ENCODE measurements at places on chromosomes 7 and 10.

DNA sequence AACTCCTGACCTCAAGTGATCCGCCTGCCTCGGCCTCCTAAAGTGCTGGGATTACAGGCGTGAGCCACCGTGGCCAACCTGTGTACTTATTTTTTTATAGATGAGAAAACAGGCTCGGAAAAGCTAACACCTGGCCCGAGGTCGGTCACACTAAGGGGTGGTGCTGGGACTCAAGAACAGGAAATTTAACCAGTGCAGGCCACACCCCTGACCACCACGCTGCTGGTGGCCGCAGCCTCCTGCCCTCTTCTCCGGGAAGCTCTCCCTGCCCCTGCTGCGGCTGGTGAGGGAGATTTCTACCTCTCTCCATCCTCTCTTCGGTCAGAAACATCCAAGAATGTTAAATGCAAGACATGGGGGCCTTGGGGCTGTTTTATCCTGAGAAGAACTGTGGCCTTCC, 63.2 kb downstream of the TNRC18 start:
- no peak for DNase-seq

- no peak for DNase-seq
Observed at GRCh38 chr7:19811386-19811785, 38.0 kb upstream of the TMEM196 start.

GRCh38 chr7:149319376-149319775, 57.4 kb downstream of the ZNF783 start:
- no peak for DNase-seq

DNA sequence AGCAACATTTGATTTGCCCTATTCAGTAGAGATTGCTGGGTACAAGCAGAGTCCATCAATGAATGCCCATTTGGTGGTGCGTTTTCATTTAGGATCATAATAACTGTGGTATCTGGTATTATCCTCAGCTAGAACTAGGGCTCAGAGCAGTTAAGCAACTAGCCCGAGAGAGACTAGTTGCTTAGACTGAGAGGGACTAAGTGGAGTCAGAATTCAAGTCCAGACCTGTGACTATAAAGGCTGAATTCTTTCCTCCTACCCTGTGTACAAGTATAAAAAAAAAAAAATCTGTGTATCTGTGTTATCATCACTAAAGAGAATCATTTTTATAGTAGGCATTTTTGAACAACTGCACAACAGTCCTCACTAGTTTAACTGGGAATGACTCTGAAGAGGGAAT, 45.3 kb upstream of the DKK1 start:
- no peak for DNase-seq

DNA sequence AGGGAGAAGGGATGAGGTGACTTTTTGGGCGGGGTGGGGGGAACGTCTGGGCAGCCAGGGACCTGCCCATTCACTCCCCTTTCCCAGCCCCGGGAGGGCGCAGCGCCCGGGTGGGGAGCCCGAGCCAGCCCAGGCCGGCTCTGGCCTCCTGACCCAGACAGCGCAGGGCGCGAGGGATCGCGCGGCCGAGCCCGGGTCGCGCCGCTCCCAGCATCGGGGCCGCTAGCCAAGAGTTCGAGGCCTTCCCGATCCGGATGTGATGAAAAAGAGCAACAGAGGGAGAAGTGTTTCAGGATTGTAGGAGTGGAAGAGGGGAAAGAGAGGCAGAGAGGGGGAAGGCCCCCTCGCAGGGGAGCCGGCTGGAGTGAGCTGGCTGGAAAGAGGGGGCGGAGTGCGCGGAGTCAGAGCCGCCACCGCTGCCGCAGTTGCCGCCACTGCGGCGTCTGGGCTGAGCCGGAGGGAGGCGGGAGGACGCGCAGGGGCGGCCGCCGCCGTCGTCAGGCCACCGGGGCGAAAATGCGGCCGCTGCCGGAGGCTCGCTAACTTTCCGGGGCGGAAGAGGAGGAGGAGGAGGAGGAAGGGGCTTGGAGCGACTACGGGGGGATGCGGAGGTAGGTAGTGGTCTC, at the start of gene MDFIC:
Gene MDFIC (plus strand): TSS at position 69 of the 626 bp plus-strand sequence. CDS start 940 bp downstream, outside the sequence.
- peak; percentile 84 for DNase-seq

DNA sequence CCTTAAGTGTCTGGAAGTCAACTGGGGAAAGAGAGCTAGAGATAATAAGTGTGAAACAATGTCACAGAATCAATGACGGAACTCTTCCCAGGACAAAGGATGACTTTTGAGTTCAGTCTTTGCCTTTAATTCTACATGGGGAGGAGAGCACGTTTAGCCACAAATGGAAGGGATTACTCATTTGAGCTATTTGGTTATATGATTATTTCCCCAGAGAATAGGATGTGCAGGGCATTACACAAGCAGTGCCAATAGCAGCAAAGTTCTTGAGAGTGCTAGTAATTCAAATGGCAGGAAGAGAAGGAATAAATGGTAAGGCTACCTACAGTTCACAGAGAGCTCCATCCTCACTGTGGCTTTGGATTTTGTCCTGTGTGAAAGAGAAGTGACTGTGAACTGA, 6.0 kb downstream of the EGFR start:
- peak; percentile 62 for DNase-seq

- DNase-seq, result peak; percentile 83
Observed at GRCh38 chr10:19638182-19638895, 177.9 kb upstream of the PLXDC2 start.

GRCh38 chr10:17153321-17153720, 23.7 kb upstream of the CUBN start:
- no peak for DNase-seq

DNA sequence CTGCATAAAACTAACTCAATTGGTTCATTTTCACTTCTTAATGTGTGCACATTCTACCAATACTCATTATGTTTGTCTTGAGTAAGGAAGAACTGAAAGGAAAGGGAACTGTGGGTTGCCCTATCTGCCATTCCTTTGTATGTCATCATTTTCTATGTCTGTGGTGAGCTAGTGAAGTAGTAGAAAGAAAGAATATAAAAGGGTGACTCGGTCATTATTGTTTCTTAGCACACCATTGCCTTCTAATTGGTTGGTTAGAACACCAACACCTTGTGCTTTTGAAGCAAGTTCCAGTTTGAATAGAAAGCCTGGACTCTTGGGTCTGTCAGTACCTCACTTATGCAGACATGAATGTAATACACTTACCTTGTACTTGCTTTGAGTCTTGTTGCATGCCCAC, 64.3 kb upstream of the MDFIC start:
- DNase-seq, result no peak

DNA sequence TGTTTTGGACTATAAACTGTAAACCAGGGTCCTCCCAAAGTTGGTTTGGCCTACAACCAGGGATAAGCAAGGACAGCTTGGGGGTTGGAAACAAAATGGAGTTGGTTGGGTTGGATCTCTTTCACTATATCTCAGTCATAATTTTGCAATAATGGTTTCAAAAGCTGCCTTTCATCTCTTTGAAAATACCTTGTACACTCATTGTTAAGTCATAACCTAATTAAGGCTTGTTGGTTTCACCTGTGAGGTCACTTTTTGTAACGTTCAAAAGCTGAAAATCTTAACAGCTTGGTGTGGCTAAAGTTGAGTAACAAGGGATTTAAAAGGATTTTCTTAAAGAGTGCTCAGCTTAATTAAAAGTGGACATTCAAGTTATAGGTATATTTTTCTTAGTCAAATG, 476.1 kb downstream of the IPMK start:
- DNase-seq, result no peak

GRCh38 chr7:44196450-44196872, 4.3 kb upstream of the YKT6 start:
- DNase-seq, result peak; percentile 83

DNA sequence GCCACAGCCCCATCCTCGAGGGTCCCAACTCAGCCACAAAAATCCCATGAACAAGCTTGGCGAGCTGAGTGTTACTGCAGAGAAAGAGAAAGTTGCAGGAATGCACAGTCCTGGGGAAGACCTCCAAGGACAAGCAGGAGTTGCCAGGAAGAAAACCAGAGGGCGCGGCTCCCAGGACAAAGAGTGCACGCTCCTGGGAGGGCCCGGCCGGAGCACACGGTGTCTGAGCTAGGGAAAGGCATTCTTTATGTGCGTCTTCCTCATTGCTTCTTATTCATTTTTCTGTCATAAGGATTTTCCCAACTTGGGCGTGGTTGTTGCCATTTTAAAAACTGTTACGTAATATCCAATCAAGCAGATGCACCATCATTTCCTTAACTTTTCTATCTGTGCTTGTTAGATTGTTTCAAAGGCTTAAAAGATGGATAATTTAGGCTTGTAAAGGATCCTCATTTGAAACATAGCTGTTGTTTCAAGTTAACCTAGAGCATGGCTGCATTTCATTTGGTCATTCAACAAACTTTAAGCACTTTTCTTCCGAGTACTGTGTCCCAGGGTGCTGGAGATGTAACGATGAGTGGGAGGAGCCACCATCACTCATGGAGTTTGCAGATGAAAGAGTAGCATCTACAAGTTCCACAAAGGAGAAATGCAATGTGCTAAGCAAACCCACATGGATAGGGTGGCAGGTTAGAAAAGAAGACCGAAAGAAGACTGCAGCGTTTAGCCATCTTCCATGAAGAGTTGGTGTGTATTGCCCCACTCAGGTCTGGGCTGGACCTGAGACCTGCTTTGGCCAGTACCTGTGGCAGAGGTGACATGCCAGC, 5.6 kb upstream of the CNPY1 start:
- DNase-seq, result no peak

Measured in GM03348 (cell line).